Caco-2 (cell line): ENCODE measurements at places on chromosomes 3 and 15. TPM values are rescaled to one million over a fixed set of nuclear protein-coding genes. Genes with fewer than 3 reads are reported as not detected.

DNA sequence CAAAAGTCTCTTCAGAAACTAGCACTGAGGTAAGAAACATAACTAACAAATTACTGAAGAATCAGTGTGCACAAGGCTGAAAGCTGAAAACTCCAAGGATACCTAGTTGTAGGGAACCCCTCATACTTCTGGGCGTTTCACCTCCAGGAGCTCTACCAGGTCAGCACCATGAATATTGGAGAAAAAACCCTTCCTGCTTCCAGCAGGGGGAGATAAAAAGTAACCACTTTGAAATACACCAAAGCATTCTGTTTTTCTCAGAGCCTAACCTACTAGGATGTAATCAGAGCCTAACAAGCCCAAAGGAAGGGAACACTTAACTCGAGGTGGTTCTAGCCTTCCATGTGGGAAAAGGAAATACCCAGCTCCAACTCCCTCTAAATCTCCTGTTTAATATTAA is 175.8 kb upstream of the MME start:
- no peak for DNase-seq

DNA sequence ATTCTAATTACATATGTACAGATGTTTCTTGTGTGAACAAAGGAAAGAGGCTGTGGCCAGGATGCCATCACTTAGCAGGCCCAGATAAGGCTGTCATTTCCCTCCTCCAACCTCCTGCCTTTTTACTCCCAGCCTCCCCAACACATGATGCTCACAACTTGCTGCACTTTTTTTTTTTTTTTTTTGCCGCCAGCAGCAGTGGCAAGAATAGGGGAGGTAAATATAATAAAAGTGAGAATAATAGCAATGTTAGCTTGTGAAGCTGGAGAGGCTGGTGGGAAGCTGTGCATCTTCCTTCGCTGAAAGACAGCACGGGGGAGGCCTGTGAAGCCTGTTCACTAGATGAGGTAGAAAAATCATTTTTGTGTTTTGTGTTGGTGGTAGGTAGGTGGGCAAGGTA is 42.5 kb upstream of the MYO5C start:
- no peak for DNase-seq

DNA sequence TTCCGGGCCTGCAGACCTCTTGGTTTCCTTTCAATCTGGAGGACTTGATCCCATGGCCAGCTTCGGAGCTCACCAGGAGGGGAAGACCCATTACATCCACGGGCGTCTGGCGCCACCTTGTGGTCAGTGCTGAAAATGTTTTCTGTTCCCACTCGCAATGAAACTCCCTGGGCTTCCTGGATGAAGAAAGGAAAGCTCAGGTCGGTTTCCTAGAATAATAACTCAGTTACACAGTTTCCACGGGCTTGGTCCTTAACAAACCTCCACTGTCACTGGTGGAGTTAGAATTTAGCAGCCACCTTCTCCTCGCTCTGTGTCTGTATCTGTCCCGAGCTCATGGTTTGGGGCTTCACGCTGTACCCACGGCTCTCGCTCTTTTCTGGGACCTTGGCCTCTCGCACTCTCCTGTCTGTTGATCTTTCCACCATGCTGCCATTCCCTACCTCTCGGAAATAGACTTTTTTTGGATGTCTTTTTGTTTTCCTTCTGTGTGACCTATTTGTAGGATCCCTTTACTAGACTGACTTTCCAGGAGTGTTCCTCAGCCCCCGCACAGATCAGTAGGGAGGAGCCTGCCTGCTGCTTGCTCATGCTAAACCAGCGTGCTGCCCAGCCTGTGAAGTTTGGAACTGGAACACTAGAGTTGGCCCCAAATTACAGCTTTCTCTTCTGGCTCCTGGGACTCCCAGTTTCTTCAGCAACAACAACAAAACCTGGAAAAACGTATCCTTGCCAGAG is 56.3 kb downstream of the IL20RB start:
- peak; percentile 90 for DNase-seq

DNA sequence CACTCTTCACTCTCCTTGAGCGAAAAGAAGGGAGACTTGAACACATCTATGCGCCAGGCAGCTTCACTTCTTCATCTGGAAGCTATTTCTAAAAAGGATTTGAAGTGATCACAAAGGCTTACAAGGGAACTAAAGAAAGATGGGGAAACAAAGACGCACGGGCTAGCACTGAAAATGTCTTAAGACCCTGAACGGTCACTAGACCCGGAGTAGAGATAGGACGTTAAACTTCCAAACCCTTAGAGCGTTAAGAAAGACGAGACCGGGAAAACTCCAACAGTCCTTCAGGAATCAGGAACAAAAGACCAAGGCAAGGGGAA is 47.5 kb upstream of the EPHB3 start:
- no peak for DNase-seq

The PIERCE2 gene
- 1.3 TPM in 1 of 2 replicates, not detected in the other for total RNA-seq
